ENCODE measurements at places on chromosomes 2 and 18.

DNA sequence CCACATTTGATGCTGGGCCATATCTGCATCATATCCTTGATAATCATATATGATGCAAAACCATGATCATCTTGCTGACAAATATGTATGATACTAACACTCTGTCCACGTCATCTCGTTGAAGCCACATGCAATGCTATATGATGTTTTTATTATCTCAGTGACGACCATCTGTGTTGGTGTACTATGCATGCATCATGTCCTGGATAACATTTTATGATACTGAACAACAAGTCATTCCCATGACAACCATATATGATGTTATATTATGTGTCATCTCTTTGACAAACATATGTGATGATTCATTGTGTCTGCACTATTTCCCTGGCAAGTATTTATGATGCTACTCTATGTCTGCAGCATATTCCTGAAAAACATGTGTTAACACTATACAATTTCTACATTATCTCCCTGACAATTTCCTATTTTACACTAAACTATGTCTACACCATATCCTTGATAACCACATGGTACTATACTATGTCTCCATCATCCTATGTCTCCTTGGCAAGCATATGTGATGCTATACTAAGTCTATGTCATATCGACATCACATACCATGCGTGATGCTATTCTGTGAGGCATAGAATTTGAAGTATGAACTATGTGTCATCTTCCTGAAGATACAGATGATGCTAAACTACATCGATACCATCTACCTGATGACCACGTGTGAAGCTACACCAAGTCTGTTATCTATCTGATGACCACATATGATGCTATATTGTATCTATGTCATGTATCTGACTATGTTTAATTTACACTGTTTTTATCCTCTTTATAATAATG lies 37.0 kb downstream of the DAW1 start:
- no peaks in the 10 kb centered on the region for H3K27me3 ChIP-seq
- no peak overlapping the region for H3K27ac ChIP-seq
- H3K36me3 ChIP-seq = no peaks in the 10 kb centered on the region
- DNase-seq = no peak
- no peak overlapping the region for H3K4me3 ChIP-seq

DNA sequence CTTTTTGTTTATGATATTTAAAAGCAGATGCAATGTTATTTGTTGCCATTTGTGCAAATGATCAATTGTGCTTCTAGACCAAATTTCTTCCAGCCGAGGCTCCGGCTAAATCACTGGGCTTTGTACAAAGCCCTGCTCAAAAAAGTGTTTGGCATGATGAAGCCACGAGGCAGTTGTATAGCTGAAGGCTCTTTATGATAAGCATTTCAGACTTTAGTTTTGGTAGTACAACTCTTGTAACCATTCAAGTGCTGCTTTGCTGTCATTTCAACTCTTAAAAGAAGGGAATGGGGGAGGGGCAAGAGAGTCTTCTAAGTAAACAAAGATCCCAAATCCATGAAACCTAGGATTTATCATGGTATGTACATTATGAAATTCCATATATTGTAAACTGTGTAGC lies 3.3 kb upstream of the ZNF532 start:
- H3K36me3 ChIP-seq = no peaks in the 10 kb centered on the region
- no peak overlapping the region for H3K27ac ChIP-seq
- H3K27me3 ChIP-seq = peaks cover 39% of the 10 kb centered on the region
- no peak overlapping the region for H3K4me3 ChIP-seq

DNA sequence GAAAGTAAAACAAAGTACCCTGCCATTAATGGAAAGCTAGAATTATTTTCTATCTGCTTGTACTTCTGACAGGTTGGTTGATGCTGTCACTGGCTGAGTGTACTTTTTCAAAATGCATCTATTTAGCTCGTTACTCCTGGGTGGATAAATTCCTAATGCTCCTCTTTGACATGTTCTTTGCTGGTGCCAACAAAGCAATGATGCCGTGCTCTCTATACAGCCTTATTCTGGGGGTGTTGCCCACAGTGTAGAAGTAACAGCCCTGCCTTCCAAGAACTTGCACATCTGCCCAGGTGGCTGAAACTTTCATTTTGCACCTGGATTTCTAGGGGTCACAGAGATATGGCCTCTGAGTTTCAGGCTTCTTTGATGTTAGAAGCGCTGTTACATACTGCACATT lies 132.4 kb downstream of the SLC4A3 start:
- no peak overlapping the region for H3K4me3 ChIP-seq
- H3K36me3 ChIP-seq = no peaks in the 10 kb centered on the region
- DNase-seq = no peak
- no peaks in the 10 kb centered on the region for H3K4me1 ChIP-seq
- no peak overlapping the region for H3K27ac ChIP-seq

DNA sequence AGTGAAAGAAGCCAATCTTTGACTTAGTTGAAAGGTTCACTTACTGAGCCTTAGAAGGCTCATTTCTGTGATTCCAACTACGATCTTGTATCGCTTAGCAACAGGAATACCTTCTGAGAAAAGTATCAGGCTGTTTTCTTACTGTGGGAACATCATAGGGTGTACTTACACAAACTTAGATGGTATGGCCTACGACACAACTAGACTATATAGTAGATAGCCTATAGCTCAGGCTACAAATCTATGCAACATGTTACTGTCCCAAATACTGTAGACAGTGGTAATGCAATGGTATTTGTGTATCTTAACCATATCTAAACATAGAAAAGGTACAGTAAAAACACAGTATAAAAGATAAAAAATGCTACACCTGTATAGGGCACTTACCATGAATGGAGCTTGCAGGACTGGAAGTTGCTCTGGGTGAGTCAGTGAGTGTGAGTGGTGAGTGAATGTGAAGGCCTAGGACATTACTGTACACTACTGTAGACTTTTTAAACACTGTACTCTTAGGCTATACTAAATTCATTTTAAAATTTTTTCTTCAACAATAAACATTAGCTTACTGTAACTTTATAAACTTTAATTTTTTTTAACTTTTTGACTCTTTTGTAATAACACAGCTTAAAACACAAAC lies 148.8 kb upstream of the STON1 start:
- H3K27me3 ChIP-seq = no peaks in the 10 kb centered on the region
- no peaks in the 10 kb centered on the region for H3K4me1 ChIP-seq
- no peak overlapping the region for H3K4me3 ChIP-seq
- DNase-seq = no peak

DNA sequence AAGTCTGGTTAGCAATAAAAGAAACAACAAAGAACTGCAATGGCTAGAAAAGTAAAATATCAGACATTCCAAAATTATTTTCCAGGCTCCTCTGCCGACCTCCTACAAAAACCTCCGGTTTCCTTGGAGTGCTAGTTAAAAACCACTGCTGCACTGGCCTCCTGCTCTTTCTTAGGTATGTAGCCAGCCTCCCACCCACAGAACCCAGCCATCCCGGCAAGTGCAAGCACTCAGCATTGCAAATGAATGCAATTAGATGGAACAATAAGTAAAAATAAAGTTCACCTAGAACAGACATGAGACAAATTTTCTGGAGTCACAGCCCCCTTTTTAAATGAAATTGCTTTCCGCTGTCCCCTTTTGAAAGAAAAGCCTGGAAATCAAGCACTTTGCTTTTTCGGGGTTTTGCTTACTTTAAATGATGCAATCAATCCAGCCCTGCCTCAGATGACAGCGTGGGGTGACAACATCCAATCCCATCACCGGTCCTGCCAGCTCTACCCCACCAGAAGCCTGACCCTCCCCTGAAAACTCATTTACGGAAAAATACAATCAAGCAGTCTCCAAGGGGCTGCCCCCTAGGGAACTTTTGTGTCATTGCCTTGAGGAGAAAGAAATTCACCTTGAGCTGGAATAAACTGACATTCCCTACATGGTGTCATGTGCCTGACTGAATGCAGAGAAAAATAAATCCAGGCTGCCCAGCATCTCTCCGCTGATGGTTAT lies 199.8 kb downstream of the EPHA4 start:
- H3K27ac ChIP-seq = no peak overlapping the region
- no peak overlapping the region for H3K4me3 ChIP-seq
- DNase-seq = no peak
- H3K36me3 ChIP-seq = no peaks in the 10 kb centered on the region

DNA sequence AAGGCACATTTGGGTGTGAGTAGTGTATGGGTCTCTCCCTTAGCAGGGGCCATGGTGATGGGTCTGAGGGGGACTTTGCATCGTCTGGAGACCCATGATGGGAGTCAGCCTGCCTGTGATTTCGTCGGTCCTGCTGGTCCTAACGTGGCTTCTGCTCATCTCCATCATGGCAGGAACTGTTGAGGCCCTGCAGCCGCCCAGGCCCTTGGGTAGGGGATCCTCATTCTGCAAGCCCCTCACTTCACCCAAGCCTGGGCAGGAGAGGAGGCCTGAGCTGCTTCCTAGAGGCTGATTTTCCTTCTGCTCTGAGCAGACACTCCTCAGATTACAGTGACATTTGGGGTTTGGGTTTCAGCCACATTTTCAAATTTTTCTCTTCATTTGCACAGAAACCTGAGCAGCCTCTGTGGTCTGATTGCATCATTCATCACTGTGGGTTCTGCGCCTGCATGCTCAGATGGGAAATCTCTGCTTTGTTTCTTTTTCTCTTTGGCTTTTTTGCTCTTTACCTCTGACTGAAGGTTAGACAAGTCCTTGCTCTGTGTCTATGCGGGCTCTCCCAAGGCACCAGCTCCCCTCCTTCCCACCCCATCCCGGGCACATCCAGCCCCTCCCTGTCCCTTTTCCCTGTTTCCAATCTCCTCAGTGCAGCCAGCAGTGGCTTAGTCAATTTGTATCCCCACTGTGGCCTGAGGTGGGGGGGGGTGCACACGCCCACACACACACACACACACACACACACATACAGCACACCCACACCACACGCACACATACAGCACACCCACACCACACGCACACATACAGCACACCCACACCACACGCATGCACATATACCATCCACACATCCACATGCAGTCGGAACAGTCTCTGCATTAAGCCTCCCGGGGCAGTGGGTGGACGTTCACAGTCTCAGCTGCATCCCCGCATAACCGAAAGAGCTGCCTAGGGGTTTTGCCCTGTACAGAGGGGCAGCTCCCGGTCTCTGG lies 305.4 kb upstream of the HS6ST1 start:
- H3K27ac ChIP-seq = no peak overlapping the region
- no peaks in the 10 kb centered on the region for H3K27me3 ChIP-seq
- no peak overlapping the region for H3K4me3 ChIP-seq
- no peaks in the 10 kb centered on the region for H3K36me3 ChIP-seq
- no peak for DNase-seq

DNA sequence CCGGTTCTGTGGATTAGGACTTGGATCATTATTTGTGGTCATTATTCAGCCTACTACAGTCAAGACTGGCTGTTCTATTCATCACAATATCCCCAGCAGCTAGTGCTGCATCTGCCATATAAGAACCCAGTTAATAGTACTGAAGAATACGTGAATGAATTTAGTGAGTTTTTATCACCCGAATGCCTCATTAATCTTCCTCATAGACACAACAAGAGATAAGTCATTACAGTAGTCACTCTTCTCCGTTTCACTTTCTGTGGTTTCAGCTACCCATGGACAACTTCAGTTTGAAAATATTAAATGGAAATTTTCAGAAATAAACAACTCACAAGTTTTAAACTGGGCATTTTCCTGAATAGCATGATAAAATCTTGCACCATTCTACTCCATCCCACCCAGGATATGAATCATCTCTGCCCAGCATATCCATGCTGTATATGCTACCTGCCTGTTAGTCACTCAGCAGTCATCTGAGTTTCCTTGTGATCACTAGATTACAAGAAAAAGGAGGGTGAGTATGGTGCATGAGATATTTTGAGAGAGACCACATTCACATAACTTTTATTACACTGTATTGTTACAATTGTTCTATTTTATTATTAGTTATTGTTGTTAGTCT lies 363.7 kb upstream of the CHAC2 start:
- DNase-seq = no peak
- no peaks in the 10 kb centered on the region for H3K4me1 ChIP-seq
- no peak overlapping the region for H3K27ac ChIP-seq

GRCh38 chr2:197071790-197072436 lies 145.4 kb upstream of the PGAP1 start:
- no peaks in the 10 kb centered on the region for H3K27me3 ChIP-seq
- H3K27ac ChIP-seq = no peak overlapping the region
- peaks cover 17% of the 10 kb centered on the region for H3K4me1 ChIP-seq

- no peak overlapping the region for H3K27ac ChIP-seq
- no peak overlapping the region for H3K4me3 ChIP-seq
- no peak for DNase-seq
- H3K36me3 ChIP-seq = no peaks in the 10 kb centered on the region
Measured at GRCh38 chr18:11148680-11149440, 509 bp downstream of the PIEZO2 start.

- no peak overlapping the region for H3K27ac ChIP-seq
- no peaks in the 10 kb centered on the region for H3K36me3 ChIP-seq
- H3K4me3 ChIP-seq = no peak overlapping the region
- DNase-seq = no peak
- peaks cover 17% of the 10 kb centered on the region for H3K4me1 ChIP-seq
Measured at GRCh38 chr2:48412443-48413250, 117.3 kb upstream of the STON1 start.

GRCh38 chr2:109194620-109194937 lies 65.6 kb downstream of the SH3RF3 start:
- no peaks in the 10 kb centered on the region for H3K36me3 ChIP-seq
- no peak overlapping the region for H3K4me3 ChIP-seq
- no peaks in the 10 kb centered on the region for H3K4me1 ChIP-seq
- DNase-seq = no peak
- no peak overlapping the region for H3K27ac ChIP-seq

DNA sequence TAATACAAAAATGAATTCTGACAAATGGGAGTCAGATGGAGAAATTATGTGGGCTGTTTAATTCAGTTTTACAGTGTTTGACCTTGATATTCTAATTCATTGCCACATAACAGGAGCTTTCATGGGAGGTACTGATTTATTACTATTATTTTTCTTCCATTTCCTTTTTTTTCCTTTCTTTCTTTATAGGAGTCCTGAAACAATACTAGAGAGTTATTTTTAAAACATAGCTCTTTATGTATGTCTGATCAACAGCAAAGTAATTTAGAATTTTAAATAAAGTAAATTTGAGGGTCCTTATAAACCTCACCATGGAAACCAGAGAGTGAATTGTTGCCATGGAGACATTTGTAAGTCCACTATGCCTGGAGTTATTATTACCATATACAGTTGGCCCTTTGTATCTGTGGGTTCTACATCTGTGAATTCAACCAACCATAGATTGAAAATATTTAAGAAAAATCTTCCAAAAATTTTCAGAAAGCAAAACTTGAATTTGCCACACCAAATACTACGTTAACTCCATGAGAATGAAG lies 40.9 kb upstream of the PPP4R1 start:
- no peaks in the 10 kb centered on the region for H3K27me3 ChIP-seq
- no peak overlapping the region for H3K4me3 ChIP-seq
- H3K27ac ChIP-seq = no peak overlapping the region
- no peaks in the 10 kb centered on the region for H3K4me1 ChIP-seq
- H3K36me3 ChIP-seq = no peaks in the 10 kb centered on the region
- DNase-seq = no peak

DNA sequence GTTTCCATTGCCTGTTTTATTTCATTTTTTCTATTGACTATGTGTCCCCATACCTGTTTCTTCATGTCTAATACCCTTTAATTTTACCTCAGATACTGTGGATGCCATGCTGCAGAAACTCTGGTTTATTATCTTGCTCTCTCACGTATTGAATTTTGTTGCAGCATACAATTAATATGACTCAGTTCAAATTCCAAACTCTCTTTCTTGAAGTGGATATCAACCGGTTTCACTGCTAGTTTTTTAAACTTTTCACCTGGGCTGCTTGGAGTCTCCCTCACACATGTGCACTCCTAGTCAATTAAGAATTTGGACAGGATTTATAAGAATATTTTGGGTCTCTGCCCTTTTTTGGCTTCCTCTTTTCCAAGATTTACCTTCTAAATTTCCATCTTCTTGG lies 70.6 kb upstream of the CAPN13 start:
- no peak overlapping the region for H3K4me3 ChIP-seq
- H3K36me3 ChIP-seq = no peaks in the 10 kb centered on the region
- no peak for DNase-seq
- H3K4me1 ChIP-seq = no peaks in the 10 kb centered on the region
- H3K27me3 ChIP-seq = no peaks in the 10 kb centered on the region
